ENCODE measurements at places on chromosomes 5 and 9.

DNA sequence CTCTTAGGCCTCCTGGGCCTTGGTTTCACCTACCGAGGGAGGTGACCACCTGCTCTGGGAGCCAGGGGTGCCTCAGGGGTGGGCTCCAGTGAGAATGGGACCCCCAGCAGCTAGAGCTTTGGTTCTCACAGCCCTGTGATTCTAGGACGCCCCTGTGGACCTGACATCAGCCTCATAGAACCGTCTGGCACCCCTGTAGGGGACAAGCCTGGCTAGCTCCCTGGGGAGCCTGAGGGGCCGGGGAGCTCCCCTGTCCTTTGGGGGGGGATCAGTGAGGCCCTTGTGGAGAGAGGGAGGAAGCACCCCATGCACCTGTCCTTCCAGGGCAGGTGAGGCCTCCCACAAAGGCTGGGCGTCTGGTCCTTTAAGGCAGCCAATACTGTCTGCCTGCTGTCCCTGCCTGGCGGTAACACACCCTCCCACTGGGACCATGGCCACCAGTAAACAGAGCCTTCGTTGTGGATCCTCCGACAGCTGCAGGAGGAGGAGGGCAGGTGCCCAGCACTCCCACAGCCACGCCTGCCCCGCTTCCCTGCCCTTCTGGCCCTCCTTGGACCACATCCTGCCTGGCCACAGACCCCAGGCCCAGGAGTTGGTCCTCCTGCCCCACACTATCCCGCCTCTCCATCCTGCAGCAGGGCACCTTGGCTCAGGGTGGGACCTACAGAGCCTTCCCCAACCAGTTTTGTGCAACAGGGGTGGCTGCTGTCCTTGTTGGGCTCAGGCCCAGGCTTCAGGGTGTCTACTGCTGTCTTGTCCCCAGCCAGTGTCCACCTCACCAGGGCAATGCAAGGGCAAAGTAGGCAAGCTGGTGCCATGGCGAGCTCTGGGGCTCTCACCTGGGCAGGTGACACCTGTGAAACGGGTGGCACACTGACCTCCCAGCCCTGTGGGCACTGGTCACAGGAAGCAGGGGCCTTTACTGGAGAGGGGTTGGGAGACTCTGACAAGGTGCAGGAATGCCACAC, 3.0 kb upstream of the TUBB4B start:
- no peak overlapping the region for H3K4me3 ChIP-seq
- peaks cover 13% of the 10 kb centered on the region for H3K36me3 ChIP-seq
- no peak for DNase-seq
- peak overlapping the region; percentile 26 for H3K27ac ChIP-seq
- H3K27me3 ChIP-seq = peaks cover 4% of the 10 kb centered on the region

DNA sequence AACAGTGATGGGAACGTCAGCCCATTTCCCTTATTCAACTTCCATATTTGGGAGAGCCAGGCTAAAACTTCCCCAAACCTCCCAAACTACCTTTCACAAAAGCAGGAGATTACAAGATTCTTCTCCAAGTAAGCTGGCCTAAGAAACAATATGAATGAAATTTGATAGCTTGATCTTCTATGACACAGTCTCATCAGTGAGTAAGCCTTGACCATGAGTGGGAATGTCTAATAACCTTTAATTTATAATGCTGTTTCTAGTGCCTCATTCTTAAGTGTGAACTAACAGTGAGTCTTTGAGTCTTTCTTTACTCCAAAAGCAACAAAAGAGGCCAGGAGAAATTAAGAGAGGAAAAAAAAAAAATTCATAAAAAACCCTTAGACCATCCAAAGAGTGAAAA, 1379.9 kb downstream of the EFNA5 start:
- no peaks in the 10 kb centered on the region for H3K4me1 ChIP-seq
- DNase-seq = no peak

GRCh38 chr9:26650325-26650724, 242.3 kb downstream of the CAAP1 start:
- H3K4me3 ChIP-seq = no peak overlapping the region
- H3K27me3 ChIP-seq = peaks cover 20% of the 10 kb centered on the region
- no peak for DNase-seq
- H3K36me3 ChIP-seq = no peaks in the 10 kb centered on the region
- H3K27ac ChIP-seq = no peak overlapping the region

DNA sequence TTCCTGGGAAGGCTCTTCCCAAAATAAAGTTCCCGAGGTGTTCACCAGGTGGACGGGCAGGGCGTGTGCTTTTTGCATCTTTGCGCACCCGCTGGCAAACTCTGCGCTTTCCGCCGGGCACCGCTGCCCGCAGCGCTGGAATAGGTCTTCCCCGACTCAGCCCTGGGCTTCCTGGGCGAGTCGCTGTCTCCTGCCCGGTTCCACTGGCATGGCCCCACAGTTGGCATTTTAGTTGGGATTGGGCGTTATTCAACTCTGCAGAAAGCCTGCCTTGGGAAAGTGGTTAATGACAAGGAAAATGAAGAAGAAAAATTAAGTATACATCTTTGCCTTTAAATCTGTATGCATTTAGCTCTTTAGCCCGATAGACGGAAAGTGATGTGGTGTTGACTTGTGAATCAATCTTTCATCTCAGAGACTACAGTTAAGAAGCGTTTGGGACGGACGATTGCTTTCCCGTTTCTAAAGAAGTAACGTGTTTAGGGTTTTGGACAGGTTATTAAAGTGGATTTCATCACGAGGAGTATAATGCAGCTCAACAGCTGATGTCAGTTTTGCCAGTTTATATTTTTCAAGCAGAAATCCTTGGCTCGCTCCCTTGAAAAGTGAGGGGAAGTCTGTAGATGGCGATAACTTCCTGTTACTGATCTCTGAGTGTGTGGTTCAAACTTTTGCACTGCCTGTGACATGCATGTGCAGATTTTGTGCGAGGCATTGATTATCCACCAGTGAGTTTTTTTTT, 946 bp downstream of the ADCY2 start:
- peak overlapping the region; percentile 77 for H3K27ac ChIP-seq
- DNase-seq = no peak
- peak overlapping the region; percentile 94 for H3K4me3 ChIP-seq
- peaks cover 21% of the 10 kb centered on the region for H3K4me1 ChIP-seq
- no peaks in the 10 kb centered on the region for H3K36me3 ChIP-seq

DNA sequence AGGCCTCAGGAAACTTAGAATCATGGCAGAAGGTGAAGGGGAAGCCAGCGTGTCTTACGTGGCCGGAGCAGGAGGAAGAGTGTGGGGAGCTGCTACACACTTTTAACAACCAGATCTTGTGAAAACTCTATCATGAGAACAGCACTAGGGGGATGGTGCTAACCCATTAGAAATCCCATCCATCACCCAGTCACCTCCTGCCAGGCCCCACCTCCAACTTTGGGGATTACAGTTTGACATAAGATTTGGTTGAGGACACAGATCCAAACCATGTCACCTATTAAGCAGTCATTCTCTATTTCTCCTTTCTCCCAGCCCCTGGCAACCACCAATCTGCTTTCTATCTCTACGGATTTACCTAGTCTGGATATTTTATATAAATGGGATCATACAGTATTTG, 26.9 kb downstream of the PBX3 start:
- H3K4me1 ChIP-seq = no peaks in the 10 kb centered on the region
- peaks cover 8% of the 10 kb centered on the region for H3K36me3 ChIP-seq
- no peak overlapping the region for H3K4me3 ChIP-seq
- DNase-seq = no peak
- no peaks in the 10 kb centered on the region for H3K27me3 ChIP-seq

DNA sequence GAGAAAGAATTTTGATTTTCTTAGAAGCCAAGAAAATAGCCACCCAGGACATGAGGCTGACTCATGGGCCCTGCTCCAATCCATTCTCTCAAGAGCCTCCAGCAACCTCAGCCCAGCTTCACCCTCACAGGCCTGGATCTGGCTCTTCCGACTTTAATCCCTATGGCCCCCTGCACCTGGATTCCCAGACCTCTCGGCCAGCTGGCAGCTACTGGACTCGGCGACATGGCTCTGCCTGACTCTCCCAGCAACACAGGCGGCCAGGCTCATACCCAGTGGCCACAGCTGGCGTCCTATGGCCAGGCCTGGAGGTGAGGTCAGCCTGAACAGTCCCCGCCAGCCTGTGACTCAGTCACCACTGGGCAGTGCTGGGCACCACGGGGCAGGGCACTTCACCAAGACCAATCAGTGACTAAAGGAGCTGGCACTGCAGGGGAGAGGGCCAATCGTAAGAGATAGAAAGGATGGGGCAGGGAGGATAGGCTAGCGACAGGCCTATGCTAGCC, 6.2 kb upstream of the PDLIM4 start:
- DNase-seq = no peak
- H3K36me3 ChIP-seq = no peaks in the 10 kb centered on the region
- no peak overlapping the region for H3K27ac ChIP-seq
- no peak overlapping the region for H3K4me3 ChIP-seq

DNA sequence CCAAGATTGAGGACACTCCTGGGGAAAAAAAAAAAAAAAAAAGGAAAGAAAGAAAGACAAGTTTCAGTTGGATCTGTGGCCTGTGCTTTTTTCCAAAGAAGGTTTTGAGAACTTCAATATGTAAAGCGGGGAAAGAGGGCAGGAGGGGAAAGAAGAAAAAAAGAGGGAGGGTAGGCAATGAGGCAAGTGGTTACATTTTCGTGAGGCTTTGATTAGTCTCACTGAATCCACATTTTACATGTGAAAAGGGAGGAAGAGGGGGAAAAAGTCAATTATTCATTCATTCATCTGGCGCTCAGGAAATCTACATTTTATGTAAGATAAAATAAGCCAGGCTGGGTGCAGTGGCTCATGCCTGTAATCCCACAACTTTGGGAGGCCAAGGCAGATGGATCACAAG, 315.2 kb upstream of the PAPPA start:
- peaks cover 14% of the 10 kb centered on the region for H3K27me3 ChIP-seq
- H3K36me3 ChIP-seq = no peaks in the 10 kb centered on the region
- H3K4me3 ChIP-seq = no peak overlapping the region
- no peaks in the 10 kb centered on the region for H3K4me1 ChIP-seq
- no peak overlapping the region for H3K27ac ChIP-seq

- peaks cover 3% of the 10 kb centered on the region for H3K27me3 ChIP-seq
- H3K27ac ChIP-seq = no peak overlapping the region
- no peak overlapping the region for H3K4me3 ChIP-seq
- DNase-seq = no peak
- H3K4me1 ChIP-seq = no peaks in the 10 kb centered on the region
- no peaks in the 10 kb centered on the region for H3K36me3 ChIP-seq
Observed at GRCh38 chr9:78923966-78924659, 627.2 kb downstream of the PSAT1 start.

DNA sequence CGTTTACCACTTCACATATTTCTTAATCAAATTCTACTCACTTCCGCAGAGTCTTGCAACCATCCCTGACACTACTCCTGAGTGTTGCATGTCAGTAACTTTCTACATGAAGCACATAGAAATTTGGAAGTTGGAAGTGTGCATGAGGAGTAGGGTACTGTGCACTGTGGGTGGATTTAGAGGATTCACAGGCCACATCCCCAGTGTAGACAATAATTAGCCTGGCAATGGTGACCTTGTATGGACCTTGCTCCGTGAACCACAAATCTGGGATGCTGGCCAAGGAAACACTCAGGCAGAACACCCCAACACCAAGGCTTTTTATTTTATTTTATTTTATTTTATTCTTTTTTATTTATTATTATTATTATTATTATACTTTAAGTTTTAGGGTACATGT, 25.5 kb downstream of the CTSL start:
- peaks cover 4% of the 10 kb centered on the region for H3K27me3 ChIP-seq
- no peak for DNase-seq
- no peaks in the 10 kb centered on the region for H3K4me1 ChIP-seq
- no peaks in the 10 kb centered on the region for H3K36me3 ChIP-seq

GRCh38 chr5:150519560-150519945, 11.6 kb downstream of the NDST1 start:
- no peaks in the 10 kb centered on the region for H3K27me3 ChIP-seq
- peaks cover 10% of the 10 kb centered on the region for H3K36me3 ChIP-seq
- no peak for DNase-seq
- peaks cover 64% of the 10 kb centered on the region for H3K4me1 ChIP-seq
- peak overlapping the region; percentile 51 for H3K27ac ChIP-seq
- H3K4me3 ChIP-seq = no peak overlapping the region

GRCh38 chr9:30605936-30606335, 1778.5 kb upstream of the ACO1 start:
- H3K27me3 ChIP-seq = no peaks in the 10 kb centered on the region
- H3K4me3 ChIP-seq = no peak overlapping the region
- no peaks in the 10 kb centered on the region for H3K36me3 ChIP-seq
- H3K4me1 ChIP-seq = peaks cover 4% of the 10 kb centered on the region
- DNase-seq = no peak

DNA sequence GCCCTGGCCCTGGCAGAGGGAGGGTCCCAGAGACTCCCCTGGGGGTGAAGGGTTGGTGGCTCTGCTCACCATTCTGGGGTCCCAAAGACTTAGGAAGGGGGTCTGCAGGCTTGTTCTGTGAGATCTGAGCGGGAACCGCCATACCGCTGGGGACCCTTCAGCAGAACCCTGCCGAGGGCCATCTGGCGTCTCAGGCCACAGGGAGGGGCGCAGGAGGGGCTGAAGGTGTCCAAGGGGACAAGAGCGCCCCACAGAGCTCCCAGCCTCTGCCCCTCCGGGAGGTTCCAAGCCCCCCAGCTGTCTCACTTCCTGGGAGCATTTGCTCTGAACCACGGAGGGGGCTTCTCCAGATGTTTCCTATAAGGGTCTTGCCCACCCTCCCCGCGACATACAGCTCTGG, 4.8 kb downstream of the FIBCD1 start:
- no peaks in the 10 kb centered on the region for H3K36me3 ChIP-seq
- peaks cover 24% of the 10 kb centered on the region for H3K4me1 ChIP-seq
- H3K27me3 ChIP-seq = peaks cover 53% of the 10 kb centered on the region
- H3K27ac ChIP-seq = no peak overlapping the region
- H3K4me3 ChIP-seq = no peak overlapping the region
- no peak for DNase-seq

GRCh38 chr9:35738186-35738585, 5.7 kb downstream of the CREB3 start:
- H3K4me1 ChIP-seq = peaks cover 4% of the 10 kb centered on the region
- peaks cover 37% of the 10 kb centered on the region for H3K36me3 ChIP-seq
- H3K27me3 ChIP-seq = no peaks in the 10 kb centered on the region
- no peak for DNase-seq

DNA sequence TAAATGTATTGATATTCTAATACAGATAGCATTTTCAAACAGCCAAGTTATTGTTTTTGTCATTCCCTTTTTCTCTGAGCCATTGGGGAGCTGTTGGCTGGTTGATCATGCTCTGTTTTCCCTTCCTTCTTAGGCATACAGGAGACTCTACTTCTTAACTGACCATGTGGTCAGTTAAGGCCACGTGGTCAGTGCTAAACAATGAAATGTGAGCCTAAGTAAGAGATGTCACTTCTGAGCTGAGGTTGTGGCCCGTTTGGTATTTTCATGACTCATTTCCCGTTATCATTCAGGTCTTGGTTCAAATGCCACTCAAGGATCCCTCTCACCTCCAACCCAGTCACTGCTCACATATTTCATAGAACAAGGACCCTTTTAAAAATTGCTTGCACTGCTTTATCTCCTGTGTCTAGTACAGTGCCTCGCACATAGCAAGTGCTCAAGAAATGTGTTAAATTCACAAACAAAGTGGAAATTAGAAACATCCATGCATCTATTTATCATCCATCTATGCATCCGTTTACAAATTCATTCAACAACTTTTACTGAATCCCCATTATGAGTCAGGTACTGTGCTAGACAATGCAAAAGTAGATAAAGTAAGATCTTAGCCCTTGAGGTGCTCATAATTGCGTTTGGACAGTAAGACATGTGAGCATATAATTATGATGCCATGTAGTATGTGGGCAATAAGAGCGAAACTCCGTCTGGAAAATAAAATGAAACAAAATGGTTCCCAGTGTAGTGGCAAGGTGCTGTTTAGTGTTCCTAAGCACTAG, 50.7 kb downstream of the ARRDC3 start:
- no peaks in the 10 kb centered on the region for H3K36me3 ChIP-seq
- peaks cover 11% of the 10 kb centered on the region for H3K4me1 ChIP-seq
- no peak overlapping the region for H3K4me3 ChIP-seq
- DNase-seq = no peak
- no peak overlapping the region for H3K27ac ChIP-seq

- no peak for DNase-seq
- H3K36me3 ChIP-seq = no peaks in the 10 kb centered on the region
Observed at GRCh38 chr5:73745836-73746235, 119.8 kb downstream of the ARHGEF28 start.
